ENCODE measurements at places on chromosomes 2 and 18.

GRCh38 chr2:118464546-118465265, 376.4 kb downstream of the INSIG2 start:
- no peak for DNase-seq

DNA sequence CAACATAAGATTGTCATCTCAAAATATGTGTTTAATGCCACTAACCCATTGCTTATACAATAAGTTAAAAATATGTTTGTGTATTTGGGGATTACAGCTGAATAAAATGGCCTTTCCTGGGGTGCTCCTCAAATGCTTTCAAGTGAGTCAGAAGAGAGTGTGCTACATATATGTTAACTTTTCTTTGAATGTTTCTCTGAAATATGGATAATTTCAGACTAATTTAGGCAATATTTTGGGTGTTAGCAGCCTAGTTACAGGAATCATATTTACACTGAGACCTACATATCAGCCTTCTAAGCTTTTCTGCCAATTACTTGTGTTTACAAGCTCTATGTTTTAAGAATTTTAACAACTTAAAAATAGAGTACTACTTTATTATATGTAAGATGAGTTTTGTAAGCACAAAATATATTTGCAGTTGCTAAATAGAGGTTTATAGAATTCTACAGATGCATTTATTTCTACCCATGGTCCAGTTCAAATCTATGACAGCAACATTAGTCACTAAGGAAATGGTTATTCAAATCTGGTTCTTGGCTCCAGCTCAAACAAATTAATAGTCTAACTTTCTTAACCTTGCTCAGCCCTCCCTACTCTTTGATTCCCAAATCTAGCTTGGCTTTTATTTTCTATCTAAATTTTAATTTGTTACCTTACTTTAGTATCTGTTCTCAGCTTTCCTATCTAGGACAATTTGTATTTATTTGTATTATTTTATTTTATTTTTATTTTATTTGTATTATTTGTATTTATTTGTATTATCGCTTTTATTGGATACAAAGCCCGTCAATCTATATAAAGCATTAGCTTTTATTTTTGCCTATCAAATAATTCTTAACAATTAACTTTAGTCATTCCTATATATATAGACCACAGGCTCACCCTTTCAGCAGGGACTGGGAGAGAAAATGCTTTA, 48.9 kb downstream of the FSIP2 start:
- DNase-seq, result no peak

DNA sequence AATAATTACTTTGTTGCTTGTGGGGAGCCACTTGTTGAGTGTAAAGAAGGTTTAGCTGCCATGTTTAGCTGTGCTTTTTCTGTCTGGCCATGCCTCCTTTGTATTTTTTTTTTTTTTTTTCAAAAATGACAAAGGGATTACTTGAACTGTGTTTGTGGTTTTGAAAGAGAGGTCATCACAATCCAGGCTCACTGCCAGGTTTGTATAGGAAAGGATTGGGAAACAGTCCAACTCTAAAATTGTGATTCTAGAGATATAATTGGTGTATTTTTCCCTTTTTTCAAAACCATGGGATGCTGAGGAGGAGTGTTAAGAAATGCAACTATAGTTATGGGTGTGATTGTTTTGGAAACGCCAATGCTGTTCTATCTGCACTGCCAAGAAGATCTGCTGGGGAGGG, 4.3 kb downstream of the ITPRIPL1 start:
- DNase-seq, result no peak

- DNase-seq, result no peak
Measured at GRCh38 chr2:210128961-210129360, 42.2 kb downstream of the KANSL1L start.

DNA sequence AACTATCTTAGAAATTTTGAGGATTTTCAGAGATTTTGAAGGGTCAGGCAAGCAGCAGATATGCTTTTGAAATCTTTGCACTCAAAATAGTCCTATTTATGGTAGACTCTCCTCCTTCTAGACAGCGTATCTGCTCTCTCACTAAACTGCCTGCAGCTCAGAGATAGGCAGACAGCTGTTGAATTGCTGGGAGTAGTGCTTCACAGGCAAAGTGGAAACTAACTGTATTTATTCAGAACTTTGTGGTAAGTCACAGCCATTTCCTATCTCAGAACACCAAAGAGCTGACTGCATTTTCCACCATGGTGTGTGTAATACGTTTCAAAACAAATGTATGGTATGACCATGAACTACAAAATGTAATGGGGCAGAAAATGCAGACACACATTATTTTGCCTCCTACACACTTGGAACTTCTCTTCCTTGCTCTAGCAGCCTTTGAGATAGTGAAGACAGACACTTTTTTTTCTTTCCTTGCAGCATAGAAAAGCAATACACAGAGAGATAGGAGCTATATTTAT, 352.4 kb downstream of the LRP1B start:
- DNase-seq, result no peak
